ENCODE measurements at places on chromosomes 6 and 20. TPM values are rescaled to one million over a fixed set of nuclear protein-coding genes. Genes with fewer than 3 reads are reported as not detected.

- H3K27me3 ChIP-seq: no peaks in the 10 kb centered on the region
- H3K4me1 ChIP-seq: no peaks in the 10 kb centered on the region
- no peak overlapping the region for H3K4me3 ChIP-seq
- H3K27ac ChIP-seq: no peak overlapping the region
- DNase-seq: peak; percentile 42
These were observed 38.3 kb upstream of the SLC32A1 start for GRCh38 chr20:38685853-38686473.

- peaks cover 16% of the 10 kb centered on the region for H3K4me1 ChIP-seq
- DNase-seq: no peak
- peaks cover 24% of the 10 kb centered on the region for H3K36me3 ChIP-seq
- H3K27ac ChIP-seq: peak overlapping the region; percentile 48
These were observed 5.7 kb downstream of the RING1 start for GRCh38 chr6:33213989-33214335.

Gene FAM83D
- 4.7 TPM for total RNA-seq

- no peak overlapping the region for H3K27ac ChIP-seq
- H3K36me3 ChIP-seq: no peaks in the 10 kb centered on the region
- no peak overlapping the region for H3K4me3 ChIP-seq
These were observed 249.5 kb upstream of the THEMIS start for GRCh38 chr6:128150376-128150775.

Gene SSR1
- total RNA-seq: 135 TPM

Gene SLC17A9
- 6.1 TPM for total RNA-seq

DNA sequence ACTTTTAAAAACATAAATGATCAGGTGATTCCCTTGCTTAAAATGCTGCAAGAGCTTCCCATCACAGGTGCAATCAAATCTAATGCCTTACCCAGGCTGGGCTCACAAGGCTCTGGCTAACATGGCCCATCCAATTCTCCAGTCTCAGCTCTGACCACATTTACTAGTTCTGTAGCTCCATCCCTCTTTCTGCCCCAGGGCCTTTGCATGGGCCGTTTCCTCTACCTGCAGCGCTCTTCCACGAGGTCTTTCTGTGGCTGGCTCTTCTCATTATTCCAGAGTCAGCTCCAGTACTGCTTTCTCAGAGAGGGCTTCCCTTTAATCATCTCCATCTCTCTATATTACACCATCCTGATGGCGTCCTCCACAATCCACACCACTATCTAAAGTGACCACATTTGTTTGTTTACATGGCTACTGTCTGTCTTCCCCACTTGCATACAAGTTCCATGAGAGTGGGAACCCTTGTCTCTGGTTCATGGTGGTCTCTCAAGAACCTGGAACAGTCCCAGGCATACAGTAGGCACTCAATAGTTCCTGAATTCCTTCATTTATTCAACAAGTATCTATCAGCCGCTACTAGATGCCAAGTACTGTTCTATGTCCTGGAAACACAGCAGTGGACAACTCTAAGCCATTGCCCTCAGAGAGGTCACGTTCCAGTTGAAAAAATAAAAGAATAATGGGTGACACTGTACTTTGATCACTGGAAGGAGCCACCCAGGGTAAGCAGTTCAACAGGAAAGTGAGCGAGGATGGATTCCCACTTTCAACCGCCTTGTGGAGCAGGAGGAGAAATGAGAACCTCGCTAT lies 12.6 kb downstream of the CYP24A1 start:
- H3K27ac ChIP-seq: no peak overlapping the region
- H3K27me3 ChIP-seq: no peaks in the 10 kb centered on the region
- H3K4me3 ChIP-seq: no peak overlapping the region
- no peaks in the 10 kb centered on the region for H3K36me3 ChIP-seq
- no peak for DNase-seq

Gene THBS2
- total RNA-seq: 14.8 TPM

Gene BPI
- total RNA-seq: 0.51 TPM

Gene EFCAB8
- 0.29 TPM for total RNA-seq

Data from upper lobe of left lung (tissue), 6 donors.